Myometrial cell (primary cell): ENCODE measurements at places on chromosomes 7 and 10. TPM values are rescaled to one million over a fixed set of nuclear protein-coding genes. Genes with fewer than 3 reads are reported as not detected.

The AKR1D1 gene
- not detected in 2 replicates for total RNA-seq

The RSPH10B2 gene
- total RNA-seq, result not detected in 2 replicates

The LEP gene
- total RNA-seq, result not detected in 2 replicates

The PDE1C gene
- total RNA-seq, result 0.18 and 0.86 TPM in 2 replicates

The DNA2 gene
- 4.3 and 5.3 TPM in 2 replicates for total RNA-seq

The MRPS16 gene
- 73.8 and 77.3 TPM in 2 replicates for total RNA-seq

The NOD1 gene
- 4.3 and 5.5 TPM in 2 replicates for total RNA-seq

The PRSS2 gene
- not detected in 2 replicates for total RNA-seq

The LRRN3 gene
- total RNA-seq, result 4.1 and 7.5 TPM in 2 replicates

The EBLN1 gene
- not detected in 2 replicates for total RNA-seq

The OR2F2 gene
- total RNA-seq, result not detected in 2 replicates

The CDC14C gene
- total RNA-seq, result not detected in 2 replicates

The SORBS1 gene
- 0.35 and 0.86 TPM in 2 replicates for total RNA-seq

The ANK3 gene
- total RNA-seq, result 1.1 and 6.1 TPM in 2 replicates

The OR2A1 gene
- total RNA-seq, result not detected in 2 replicates

The ENO4 gene
- total RNA-seq, result 0.58 and 1.1 TPM in 2 replicates

The LIPJ gene
- total RNA-seq, result under 0.01 TPM in 1 of 2 replicates, not detected in the other

The CYP3A5 gene
- 0.89 and 3.2 TPM in 2 replicates for total RNA-seq

The ICA1 gene
- total RNA-seq, result 0.71 and 2.3 TPM in 2 replicates

The KIAA1549 gene
- total RNA-seq, result 1.2 and 1.4 TPM in 2 replicates

The PON3 gene
- total RNA-seq, result not detected in 2 replicates

The RGR gene
- not detected in 2 replicates for total RNA-seq

The BTBD16 gene
- not detected in 2 replicates for total RNA-seq

The JCAD gene
- total RNA-seq, result 1.2 and 1.8 TPM in 2 replicates

The SLC26A4 gene
- total RNA-seq, result under 0.01 and 0.18 TPM in 2 replicates
